ENCODE measurements at places on chromosomes 2 and 18. TPM values are rescaled to one million over a fixed set of nuclear protein-coding genes. Genes with fewer than 3 reads are reported as not detected.

SCYGR8 gene
- not detected for total RNA-seq

ELOA2 gene
- not detected for total RNA-seq

COL6A3 gene
- 0.80 TPM for total RNA-seq

PDE11A gene
- total RNA-seq: not detected

DSG1 gene
- total RNA-seq: not detected

Data from T-helper 2 cell treated with Interferon-gamma antibody and Interleukin-4, amounts not matched to agents 100 ng/mL and 5 ng/mL, for 36 hours (primary cell).